ENCODE measurements at places on chromosomes 12 and 14. TPM values are rescaled to one million over a fixed set of nuclear protein-coding genes. Genes with fewer than 3 reads are reported as not detected.

Gene ISM2
- not detected for polyA plus RNA-seq

Gene EMP1
- polyA plus RNA-seq, result 0.23 TPM

Gene DAO
- polyA plus RNA-seq, result not detected

Gene FOXN4
- not detected for polyA plus RNA-seq

Gene GALNT6
- 4.4 TPM for polyA plus RNA-seq

Gene BBOF1
- polyA plus RNA-seq, result 9.4 TPM

Gene TAS2R14
- polyA plus RNA-seq, result 1.2 TPM

Gene KLRG1
- polyA plus RNA-seq, result 13.8 TPM

Gene PRKD1
- not detected for polyA plus RNA-seq

Gene HSP90AA1
- 427 TPM for polyA plus RNA-seq

Gene LALBA
- not detected for polyA plus RNA-seq

Gene FAM186B
- 0.14 TPM for polyA plus RNA-seq

All from naive thymus-derived CD8-positive, alpha-beta T cell (primary cell).